Stimulated activated CD8-positive, alpha-beta memory T cell treated with anti-CD3 and anti-CD28 coated beads, Interleukin-7, amount 100 ng/mL, for 4 hours (primary cell): ENCODE measurements at places on chromosomes 16 and 17.

DNA sequence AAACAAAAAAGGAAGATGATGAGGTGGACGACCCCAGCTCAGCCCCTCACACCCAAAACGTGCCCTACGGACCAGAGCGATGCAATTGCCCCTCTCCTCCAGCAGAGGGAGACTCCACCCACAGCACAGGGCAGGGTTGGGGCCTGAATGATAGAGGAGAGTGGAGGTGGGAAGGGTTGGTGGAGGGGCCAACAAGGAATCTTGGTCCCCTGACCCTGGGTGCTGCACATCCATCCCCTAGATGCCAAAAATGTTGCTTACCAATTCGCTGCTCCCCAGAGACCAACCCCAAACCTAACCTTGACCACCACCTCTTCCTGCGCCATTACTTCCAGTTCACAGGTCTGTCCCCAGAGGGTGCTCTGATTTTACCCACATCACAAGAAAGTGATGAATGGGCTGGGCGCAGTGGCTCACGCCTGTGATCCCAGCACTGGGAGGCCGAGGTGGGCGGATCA, 12.9 kb downstream of the P2RX5 start:
- peak; percentile 30 for DNase-seq

GRCh38 chr17:62818526-62818925, 10.4 kb upstream of the MARCHF10 start:
- DNase-seq = no peak

- no peak for DNase-seq
Measured at GRCh38 chr16:75379339-75379738, 54.0 kb downstream of the CFDP1 start.

DNA sequence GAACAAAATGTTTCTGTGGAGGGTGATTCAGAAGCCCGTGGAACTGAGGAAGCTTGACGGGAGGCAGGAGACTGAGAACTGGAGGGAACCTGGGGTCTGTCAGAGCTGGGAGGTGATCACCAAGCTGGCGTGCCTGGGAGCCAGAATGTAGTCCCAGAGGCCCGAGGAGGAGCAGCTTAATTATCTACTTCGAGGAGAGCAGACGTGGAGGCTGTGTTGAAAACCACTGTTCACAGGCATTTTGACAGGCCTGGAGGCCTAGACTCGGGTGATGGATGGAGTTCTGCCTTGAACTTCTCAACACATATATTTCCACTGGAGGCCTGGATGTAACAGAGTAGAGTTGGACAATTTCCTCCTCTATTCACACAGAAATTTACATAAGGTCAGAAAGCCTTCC, 177.7 kb upstream of the SALL1 start:
- no peak for DNase-seq

DNA sequence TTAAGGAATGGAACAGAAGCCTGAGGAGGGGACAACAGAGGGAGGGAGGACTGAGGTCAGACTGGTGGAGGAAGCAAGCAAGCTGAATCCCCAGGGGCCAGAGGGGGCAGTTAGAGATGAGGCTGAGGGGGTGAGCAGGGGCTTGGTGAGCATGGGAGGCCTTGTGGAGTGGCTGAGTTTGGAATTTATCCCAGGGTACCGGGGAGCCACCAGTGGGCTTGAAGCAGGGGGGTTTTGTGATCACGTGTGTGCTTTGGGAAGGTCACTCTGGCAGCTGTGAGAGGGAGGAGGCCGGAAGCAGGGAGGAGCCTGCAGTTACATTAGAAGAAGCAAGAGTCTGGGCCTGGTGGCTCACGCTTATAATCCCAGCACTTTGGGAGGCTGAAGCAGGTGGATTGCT, 9.8 kb upstream of the CTCF start:
- DNase-seq = no peak

DNA sequence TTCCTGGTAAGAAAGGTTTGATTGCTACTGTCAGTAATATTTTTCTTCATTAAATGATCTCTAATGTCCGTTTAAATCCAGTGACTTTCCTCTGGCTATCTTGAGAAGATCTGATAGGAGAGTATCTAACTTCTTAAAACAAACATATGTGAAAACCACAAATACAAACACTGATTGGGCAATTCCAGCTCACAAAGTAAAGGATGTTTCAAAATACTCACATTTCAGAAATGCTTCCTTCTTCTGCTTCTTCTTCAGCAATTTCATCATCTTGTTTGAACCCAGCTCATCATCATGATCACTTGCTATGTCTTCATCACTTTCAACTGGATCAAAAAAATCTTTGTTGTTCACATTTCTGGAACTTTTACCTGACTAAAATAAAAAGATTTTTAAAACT, 64.3 kb upstream of the RBL2 start:
- no peak for DNase-seq

- no peak for DNase-seq
Measured at GRCh38 chr17:79948406-79948944, 87.2 kb downstream of the TBC1D16 start.

DNA sequence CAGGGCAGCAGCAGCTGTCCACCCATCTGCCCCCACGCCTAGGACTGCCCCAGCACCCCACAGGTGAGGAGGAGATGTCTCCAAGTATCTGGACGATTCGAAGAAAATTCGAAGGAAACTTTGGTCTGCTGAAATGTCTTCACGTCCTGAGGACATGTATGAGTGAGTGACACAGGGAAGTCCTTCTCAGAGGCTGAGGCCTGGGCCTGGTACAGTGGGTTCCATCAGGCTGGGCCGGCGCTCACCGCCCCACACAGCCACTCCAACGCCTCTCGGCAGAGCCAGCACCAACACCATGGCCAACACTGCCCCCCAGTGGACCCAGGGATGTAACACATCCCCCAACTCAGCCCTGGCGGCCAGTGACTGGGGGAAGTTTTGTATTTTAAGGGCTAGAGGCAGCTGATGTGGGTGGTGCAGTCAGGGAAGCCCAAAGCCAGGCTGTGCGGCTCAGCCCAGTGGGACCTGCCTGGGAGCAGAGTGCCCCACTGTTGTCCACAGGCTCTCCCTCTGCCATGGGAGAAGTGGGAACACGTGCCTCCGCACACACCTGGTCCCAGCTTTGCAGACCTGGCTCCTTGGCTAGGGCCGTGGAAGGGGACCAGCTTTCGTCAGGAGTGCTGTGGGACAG, 55.8 kb upstream of the FASN start:
- peak; percentile 64 for DNase-seq

DNA sequence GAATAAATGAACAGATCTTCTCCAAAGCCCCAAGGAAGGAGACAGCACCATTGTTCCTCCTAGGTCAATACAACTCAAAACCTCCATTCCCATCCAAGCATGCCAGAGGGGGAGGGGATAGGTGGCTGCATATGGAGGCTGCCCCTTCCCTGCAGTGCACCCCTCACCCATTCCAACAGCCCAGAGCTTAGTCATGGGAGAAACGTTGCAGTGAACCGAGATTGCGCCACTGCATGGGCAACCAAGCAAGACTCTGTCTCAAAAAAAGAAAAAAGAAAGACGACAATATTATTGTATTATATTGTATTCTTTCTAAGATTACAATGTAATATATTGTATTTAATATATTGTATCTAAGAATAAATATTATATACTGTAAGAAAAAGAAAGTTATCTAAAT, 36.4 kb upstream of the CD300E start:
- no peak for DNase-seq

DNA sequence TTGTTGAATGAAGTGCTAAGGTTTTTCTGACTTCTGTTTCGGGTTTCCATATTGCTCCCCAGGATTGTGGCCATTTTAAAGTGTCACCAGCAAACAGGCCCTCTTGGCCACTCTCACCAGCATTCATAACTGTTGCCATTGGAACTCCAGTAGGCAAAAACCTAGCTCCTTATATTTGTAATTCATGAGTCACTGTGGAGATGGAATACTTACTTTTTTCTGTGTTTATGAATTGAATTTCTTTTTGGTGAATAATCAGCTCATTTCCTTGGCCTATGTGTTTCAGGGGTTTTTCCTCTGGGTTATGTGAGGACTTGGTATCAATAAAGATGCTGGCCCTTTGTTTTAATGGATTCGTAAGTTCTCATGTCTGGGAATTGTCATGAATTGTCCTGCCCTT, 255.1 kb downstream of the SNX29 start:
- DNase-seq = no peak

GRCh38 chr17:14299280-14300141, 1.4 kb upstream of the HS3ST3B1 start:
- peak; percentile 42 for DNase-seq

- DNase-seq = no peak
Measured at GRCh38 chr16:48075398-48075797, 80.4 kb downstream of the ABCC12 start.
